ENCODE measurements at places on chromosomes 12 and 14.

DNA sequence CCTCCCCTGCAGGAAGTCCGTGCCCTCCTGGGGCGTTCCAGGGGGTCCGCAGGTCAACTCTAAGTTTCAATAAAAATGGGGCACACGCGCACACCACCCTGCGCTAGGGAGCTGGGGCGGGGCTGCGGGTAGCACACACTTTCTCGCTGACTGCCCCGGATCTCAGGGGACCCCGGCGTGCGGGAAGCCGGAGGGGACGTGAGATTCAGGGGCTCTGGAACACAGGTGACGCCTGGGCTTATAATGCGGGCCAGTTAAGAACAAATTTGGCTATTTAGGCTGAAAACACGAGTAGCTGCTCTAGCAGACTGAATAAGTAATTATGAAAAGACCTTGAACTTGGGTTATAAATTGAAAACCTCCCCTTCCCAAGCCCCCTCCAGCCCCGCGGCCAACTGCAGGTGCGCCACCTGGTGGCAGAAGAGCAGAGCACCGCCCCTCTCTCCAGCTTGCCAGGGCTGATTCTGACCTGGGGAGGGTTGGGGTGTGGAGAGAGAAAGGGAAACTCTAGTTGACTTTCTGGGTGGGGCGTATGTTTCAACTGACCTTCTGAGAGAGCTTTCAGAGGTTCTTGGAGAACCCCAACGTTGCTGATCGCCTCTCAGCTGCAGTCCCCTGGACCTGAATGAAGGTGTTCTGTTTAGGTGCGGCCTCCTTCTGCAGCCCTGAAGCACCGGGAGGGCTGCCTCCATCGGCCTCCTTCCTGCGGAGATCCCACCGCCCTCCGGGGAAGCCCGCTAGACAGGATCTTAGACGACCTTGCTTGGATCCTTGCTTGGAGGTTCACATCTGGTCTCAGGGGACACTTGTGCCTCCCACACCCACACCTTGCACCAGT lies 118.4 kb upstream of the EVL start:
- no peak for DNase-seq

DNA sequence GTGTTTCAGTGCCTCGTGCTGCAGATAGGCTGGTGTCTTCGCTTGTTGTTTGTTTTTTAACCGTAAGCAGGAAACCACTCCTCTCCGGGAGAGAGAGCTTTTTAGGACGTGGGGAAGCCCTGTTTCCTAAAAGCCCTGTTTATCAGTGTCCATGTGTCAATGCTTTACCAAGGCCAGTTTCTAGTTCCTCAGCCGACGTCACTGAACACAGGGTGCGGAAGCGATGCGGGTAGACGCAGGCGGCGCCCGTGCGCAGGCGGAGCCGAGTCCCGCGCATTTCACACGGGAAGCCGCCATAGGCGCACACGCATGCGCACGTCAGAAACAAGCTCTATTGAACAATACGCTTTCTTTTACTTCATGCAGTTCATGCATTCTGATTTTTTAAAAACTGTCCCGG lies 79.8 kb downstream of the GLT1D1 start:
- no peak for DNase-seq

DNA sequence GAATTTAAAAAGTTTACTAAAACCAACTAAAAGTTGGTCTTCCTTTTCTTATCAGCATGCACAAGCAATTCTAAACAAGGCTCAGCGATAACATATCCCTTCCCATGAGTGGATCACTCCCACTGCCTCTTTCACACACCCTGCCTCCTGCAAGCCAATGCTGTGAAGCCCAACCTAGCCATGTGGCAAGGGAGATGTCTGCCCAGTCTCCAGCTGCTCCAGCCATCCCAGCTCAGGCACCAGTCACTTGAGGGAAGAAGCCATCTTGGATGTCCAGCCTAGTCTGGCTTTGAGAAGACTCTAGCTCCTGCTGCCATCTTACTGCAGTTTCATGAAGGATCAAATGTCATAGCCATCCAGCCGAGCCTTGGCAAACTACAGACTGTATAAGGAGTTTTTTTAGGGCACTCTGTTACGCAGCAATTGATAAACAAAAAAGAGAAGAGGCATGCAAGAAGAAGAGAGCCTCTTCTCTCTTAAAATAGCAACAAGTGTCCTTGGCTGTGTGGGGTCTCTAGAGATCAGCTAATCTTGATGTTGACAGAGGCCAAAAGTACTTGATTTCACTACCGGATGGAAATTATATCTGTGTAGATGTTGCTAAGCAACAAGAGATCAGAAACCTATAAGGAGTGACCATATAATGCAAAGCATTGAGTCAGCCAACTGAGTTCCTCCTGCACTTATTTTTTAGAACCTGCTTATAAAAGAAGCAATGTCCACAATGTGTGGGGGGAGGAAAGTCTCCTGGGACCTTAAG lies 108.9 kb downstream of the PTCSC3 start:
- DNase-seq: no peak

DNA sequence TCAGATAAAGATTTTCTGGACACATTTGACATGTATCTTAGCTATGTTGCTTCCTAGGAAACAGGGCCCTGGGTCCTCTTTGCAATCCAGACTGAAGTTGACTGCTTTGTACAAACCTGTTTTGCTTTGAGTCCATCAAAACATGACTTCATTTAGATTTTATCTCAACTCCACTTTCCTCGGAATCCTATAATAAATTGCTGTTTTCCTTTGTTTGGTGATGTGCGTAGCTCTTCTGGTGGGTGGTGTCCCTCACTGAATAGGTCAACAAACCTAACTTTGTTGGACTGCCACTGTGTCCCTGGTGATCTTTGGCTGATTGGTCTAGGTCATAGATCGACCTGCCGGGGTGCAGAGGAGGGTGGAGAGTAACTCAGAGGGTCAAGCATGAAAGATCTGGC lies 735 bp upstream of the P2RX7 start:
- DNase-seq: no peak

All from GM18507 (cell line).